Activated CD4-positive, alpha-beta T cell treated with anti-CD3 and anti-CD28 coated beads for 4 hours (primary cell): ENCODE measurements at places on chromosomes 16 and 17.

GRCh38 chr16:55892821-55893220 is 17.6 kb upstream of the CES5A start:
- no peak for DNase-seq

DNA sequence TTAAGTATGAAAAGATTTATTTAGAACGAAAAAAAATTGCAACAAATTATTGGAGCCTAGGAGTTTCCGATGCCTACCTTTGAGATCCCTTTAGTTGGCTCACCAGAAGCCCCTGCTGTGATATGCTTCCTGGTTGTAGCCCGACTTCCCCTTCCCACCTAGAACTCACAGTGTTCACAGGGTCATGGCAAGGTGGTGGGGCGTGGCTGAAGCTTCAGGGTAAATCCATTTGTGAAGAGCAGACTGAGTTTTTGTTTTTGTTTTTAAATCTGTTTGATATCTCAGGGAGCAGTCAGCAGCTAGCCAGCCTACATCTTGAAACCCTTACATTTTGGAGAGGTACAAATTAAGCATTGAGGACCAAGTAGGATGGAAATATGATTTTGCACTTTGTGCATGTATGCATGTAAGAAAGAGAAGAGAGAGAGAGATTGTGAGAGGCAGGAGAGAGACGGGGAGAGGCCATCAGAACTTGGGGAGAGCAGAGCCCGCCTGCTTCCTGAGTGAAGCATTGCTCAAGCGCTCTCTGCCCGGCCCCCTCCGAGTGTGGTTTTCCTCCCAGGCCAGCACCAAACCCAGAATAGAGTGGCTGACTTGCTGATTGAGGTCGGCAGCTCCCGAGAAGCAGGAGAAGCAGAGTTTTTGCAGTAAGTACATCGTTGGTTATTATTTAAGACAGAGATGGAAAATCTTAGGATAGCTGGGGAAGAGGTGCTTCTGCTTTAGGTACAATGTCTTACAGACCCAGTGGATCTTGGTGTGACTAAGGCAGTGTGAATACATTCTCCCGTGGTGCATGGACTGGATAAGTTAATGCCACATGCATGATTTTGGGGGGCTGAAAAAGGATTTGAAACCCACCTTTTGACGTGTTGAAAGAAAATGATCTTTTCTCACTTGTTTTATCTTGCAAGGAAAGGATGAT is 64.2 kb downstream of the SPECC1 start:
- peak; percentile 6 for DNase-seq

- DNase-seq, result no peak
Measured at GRCh38 chr17:17224137-17224536, 12.8 kb downstream of the FLCN start.

GRCh38 chr17:1486802-1487695 is 5.4 kb downstream of the MYO1C start:
- DNase-seq, result peak; percentile 84

GRCh38 chr17:57277923-57278604 is 21.7 kb downstream of the MSI2 start:
- DNase-seq, result no peak

- no peak for DNase-seq
Measured at GRCh38 chr16:23947838-23948237, 112.1 kb downstream of the PRKCB start.
